ENCODE measurements at places on chromosomes 6 and 20. TPM values are rescaled to one million over a fixed set of nuclear protein-coding genes. Genes with fewer than 3 reads are reported as not detected.

TAF8 gene
- total RNA-seq, result 20.6 TPM

NKAIN2 gene
- not detected for total RNA-seq

MYLK4 gene
- 0.39 TPM for total RNA-seq

SIRPB1 gene
- 0.11 TPM for total RNA-seq

SLC35D3 gene
- not detected for total RNA-seq

ZC2HC1B gene
- not detected for total RNA-seq

VIP gene
- not detected for total RNA-seq

TREML2 gene
- total RNA-seq, result not detected

KIAA1755 gene
- 0.30 TPM for total RNA-seq

BPIFB4 gene
- not detected for total RNA-seq

DSP gene
- total RNA-seq, result 67.4 TPM

SNAP91 gene
- 0.65 TPM for total RNA-seq

C6orf52 gene
- total RNA-seq, result 2.7 TPM

LKAAEAR1 gene
- total RNA-seq, result not detected

DNA sequence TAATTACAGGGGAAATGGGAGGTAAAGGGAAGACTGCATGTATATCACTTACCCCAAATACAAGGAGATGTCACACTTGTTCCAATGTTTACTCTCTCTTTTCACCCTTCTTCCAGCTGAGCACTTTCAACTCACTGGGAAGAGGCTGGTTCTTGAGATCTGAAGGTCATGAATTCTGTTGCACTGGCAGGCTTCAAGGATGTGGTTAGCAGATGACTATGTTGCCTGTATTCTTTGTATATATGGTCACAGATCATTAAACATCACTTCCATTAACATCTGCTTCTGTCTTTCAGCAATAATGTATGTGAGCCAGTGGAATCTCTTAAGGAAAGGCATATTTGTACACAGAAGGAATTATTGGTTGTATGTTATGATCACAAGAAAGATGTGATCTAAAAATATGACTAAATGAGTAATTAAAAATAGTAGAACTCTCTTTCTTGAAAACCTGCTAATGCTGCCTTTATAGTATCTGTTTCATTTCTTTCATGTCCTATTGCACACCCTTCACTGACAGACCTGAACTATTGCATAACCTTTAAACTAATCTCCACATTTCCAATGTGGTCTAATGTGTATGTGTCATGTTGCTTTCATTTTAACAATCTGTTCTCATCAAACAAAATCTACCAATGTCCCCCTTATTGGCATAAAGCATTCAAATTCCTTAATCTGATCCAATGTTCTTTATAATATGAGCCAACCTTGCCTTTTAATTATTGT lies 131.4 kb upstream of the EPHA7 start:
- DNase-seq, result peak; percentile 1

GRCh38 chr6:166488076-166488685 lies 98.3 kb downstream of the RAMACL start:
- DNase-seq, result no peak

GRCh38 chr6:14681699-14682487 lies 564.0 kb upstream of the JARID2 start:
- peak; percentile 55 for DNase-seq

DNA sequence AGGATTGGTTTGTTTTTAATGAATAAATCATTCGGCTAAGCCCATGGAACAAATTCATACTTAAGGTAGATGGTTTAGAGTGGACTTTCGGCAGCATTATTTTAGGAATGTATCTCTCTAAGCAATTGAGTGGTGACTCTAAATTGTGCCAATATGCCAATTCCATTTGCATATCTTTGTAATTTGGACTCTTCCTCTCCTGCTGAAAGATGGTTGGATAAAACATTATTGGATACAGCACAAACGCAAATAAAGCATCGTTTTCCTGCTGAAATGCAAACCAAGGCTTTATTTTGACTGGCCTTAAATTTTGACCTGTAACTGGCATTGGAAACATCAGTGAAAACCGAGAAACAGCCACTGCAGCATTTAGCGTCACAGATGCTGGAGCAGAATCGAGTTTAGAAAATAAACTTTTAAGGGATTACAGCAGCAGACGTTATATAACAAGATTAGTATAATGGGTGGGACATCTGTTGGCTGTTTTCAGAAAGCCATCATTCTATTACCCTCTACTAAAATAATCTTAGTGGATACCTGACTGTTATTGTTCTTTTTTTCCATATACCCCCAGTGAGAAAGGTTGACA lies 726.0 kb downstream of the KIF16B start:
- no peak for DNase-seq

DNA sequence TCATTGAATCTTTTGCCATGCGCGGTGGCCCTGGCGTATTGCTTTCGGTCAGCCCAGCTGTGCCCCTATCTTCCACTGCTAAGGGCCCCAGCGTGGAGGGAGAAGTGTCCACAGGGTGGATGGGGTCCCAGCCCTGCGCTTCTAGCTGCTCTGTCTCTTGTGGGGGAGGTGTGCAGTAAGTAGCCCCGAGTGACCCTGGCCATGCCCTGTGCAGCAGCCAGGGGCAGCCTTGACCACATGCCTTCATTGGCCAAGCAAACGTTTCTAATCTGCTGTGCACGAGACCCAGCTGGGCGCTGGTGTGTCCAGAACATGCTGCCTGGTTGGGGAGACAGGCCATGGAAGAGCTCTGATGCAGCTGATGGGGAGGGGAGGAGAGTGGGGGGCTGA lies 13.6 kb downstream of the TMEM181 start:
- no peak for DNase-seq

- DNase-seq, result no peak
Observed at GRCh38 chr20:33929917-33930316, 63.8 kb upstream of the RALY start.

GRCh38 chr6:116522896-116523295 lies 11.5 kb downstream of the CALHM5 start:
- no peak for DNase-seq

DNA sequence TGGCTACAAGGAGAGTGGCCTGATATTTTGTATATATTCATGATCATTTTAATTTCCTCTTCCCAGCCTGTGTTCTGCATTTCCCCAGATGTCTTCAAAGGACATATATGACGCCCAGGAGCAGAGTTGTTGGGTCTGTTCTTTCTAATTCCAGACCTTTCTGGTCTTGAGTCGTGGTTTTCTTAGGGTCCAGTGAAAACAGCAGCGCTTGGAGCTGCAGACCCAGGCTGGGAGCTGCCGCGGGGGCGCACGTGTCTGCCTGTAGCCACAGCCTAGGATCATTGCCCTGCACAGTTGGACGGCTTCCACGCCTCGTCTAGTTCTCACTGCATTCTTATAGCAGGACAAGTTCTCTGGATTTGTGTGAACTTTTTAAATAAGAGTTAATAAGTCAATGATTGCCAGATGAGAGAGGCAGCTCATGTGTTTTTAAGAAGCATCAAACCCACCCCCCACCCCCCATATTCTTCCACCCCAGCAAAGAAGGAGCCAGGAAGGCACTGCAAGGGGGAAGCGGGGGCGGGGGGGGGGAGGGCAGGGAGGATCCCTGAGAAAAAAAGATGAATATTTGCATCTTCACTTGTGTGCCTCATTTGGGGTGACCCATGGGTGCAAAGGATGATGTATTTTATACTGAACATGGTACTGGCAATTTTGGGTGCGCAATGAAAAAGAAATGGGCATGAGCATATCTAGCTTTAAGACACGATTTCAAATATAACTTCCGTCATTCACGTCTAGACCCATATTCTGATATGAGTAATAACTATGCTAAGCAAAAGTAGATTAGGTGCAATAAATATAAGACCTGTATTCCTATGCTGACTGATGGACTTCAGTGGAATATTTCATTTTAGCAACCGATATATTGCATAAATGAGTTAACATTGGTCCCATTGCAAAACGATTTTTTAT lies 160.0 kb downstream of the TBXT start:
- DNase-seq, result no peak

- no peak for DNase-seq
Observed at GRCh38 chr20:45892828-45893500, 1.8 kb downstream of the CTSA start.

GRCh38 chr6:137820952-137821351 lies 46.1 kb upstream of the TNFAIP3 start:
- no peak for DNase-seq

DNA sequence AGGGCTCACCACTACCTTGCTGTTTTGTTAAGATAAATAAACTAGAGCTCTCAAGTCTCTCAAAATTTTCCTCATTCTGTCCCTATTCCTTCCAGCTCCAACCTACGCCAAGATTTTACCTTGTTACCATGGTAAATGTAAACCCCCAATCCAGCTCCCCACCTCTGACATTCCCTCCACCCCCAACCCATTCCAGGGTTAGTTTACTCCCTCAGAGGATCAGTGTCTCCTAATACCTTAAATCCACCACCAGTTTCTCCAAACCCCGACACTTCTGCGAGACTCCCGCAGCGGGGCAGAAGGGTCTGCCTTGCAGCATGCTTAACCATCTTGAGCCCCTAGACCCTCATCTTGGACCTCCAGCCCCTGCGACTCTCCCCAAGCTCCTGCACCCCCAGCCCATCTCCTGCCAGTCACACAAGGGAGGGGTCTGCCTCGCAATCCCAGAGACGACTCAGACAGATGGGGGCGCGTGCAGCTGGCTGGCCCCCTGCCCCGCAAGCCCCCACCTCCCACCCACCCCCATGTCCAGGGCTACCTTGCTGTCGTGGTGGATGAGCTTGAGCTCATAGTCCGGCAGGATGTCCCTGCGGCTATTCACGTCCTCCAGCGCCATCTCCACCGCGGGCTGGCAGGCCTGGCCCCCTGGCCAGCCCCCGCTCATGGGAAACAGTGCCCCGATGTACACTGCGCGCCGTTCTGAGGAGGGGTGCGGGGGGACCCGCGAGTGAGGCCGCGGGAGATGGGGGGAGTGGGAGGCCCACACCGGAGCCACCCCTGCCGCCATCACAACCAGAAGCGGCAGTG lies 5.8 kb downstream of the GABBR1 start:
- DNase-seq, result no peak

GRCh38 chr6:157063176-157063905 lies 260.0 kb downstream of the TMEM242 start:
- no peak for DNase-seq

DNA sequence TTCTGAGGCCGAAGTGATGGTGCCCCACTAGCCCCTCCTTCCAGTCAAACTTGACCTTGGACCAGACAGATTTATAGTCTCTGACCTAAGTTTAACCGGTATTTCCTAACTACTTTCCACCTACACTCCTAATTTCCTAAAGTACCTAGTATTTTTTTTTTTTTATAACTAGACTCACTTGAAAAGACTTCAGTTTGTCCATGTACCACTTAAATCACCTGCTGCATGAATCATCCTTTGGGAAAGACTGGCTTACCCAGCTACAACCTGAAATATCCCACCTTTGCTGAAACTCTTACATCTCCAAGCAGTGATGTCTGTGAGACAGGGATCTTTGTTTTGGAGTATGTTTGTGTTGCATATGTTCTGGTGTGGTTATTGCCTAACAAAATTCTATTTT lies 71.1 kb downstream of the ZDHHC14 start:
- no peak for DNase-seq

- DNase-seq, result no peak
Observed at GRCh38 chr6:108795122-108795521, 53.1 kb upstream of the ARMC2 start.

DNA sequence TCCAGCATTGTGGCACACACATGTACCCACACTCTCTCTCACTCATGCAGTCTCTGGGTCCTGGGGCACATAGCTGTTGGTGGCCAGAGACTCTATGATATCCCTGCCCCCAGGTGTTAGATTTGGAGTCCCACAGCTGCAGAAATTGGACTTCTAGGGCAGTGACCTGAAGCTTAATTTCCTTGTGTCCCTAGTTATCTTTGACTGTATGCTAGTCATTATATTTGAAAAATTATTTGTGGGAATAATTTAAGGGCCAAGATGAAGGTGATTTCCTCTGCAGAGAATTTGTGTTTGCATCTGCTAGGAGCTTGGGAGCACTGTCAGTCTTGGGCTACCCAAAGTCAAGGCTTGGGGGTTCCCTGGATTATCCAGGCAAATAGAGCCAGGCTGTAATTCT lies 50.1 kb downstream of the ZBTB9 start:
- no peak for DNase-seq

DNA sequence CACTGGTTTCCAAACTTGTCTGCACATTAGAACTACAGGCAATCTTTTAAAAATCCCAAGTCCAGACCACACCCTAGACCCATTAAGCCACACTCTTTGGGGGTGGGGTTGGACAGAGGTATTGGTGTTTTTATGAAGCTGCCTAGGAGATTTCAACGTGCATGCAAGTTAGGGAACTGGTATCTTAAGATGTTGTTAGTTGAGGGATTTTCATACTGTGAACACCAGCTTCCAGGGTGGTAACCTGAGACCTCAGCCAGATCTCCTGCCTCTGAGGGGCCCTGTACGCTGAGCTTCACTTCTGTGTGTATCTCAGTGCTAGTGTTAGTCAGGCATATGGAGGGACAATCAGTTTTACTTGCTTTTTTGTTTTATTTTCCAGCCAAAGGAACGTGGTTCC lies 138.0 kb downstream of the UTRN start:
- DNase-seq, result no peak

- peak; percentile 71 for DNase-seq
Observed at GRCh38 chr6:149840345-149841075, 23.6 kb downstream of the LRP11 start.

GRCh38 chr20:24694157-24694726 lies 224.8 kb downstream of the SYNDIG1 start:
- no peak for DNase-seq

DNA sequence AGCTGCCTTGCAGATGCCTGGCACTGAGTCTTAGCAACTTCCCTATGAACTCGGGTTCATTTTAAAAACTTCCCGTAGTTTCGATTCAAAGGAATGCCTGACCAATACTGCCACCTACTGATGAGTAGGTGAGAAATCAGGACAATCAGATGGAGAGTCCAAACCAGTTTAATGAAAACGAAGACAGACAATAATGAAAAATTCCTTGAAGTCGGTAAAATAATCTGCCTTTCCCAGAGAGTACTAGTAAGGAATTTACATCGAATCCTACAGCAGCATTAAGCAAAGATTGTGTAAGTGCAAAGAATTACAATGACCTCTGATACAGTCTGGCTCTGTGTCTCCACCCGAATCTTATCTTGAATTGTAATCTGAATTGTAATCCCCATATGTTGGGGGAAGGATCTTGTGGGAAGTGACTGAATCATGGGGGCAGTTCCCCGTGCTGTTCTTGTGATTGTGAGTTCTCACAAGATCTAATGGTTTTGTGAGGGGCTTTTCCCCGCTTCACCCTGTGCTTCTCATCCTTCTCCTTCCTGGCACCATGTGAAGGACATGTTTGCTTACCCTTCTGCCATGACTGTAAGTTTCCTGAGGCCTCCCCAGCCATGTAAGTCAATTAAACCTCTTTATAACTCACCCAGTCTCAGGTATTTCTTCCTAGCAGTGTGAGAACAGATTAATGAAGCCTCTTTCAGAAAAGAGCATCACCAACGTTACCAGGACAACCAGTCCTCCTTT lies 134.4 kb downstream of the ARHGAP18 start:
- DNase-seq, result peak; percentile 43
